ENCODE measurements at places on chromosomes 7 and 10.

- DNase-seq: no peak
Observed at GRCh38 chr7:49486974-49487829, 286.2 kb upstream of the VWC2 start.

DNA sequence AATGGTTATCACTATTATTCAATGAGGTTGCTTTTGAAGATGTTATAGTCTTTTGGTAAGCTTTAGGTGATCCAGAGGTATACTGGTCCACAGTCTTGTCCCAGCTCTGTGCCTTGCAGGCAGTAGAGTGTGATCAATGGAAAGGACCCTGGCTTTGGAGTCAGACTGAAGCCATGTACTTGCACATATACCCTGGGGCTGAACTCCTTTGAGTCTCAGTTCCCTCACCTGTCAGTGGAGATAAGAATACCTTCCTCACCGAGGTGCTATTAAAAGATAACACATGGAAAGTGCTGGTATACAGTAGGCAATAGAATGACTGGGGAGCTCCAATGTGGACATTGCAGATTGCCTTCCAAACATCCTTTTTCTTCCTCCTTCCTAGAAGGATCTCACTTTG, 16.0 kb upstream of the PDLIM1 start:
- no peak for DNase-seq

GRCh38 chr10:114041166-114041565, 2.5 kb upstream of the ADRB1 start:
- no peak for DNase-seq

- no peak for DNase-seq
Observed at GRCh38 chr10:33209802-33210201, 124.7 kb downstream of the NRP1 start.
